Cardiac muscle cell (in vitro differentiated cells and primary cell): ENCODE measurements at places on chromosomes 2 and 18.

- no peak for DNase-seq
These were observed 738.3 kb upstream of the HS6ST1 start for GRCh38 chr2:129056959-129057317.

GRCh38 chr2:71712158-71712818, 258.9 kb downstream of the DYSF start:
- no peak for DNase-seq

GRCh38 chr2:162113776-162114168, 38.3 kb downstream of the GCG start:
- DNase-seq: peak; percentile 89

DNA sequence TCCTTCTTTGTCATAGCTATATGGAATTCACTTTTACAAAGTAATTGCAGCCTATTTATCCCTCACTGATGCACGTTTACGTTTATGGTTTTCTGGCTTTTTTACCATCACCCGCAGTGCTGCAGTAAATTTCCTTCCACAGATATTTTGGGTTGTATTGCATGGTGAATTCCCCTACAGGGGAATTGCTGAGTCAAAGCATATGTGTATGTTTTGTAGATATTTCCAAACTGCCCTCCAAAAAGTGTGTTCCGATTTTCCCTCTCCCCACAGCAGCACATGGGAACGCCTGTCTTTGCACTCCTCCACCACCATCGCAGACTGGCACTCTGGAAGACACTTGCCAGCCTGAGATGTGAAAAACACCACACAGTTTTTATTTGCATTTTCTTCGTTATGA, 80.6 kb upstream of the UXS1 start:
- no peak for DNase-seq

DNA sequence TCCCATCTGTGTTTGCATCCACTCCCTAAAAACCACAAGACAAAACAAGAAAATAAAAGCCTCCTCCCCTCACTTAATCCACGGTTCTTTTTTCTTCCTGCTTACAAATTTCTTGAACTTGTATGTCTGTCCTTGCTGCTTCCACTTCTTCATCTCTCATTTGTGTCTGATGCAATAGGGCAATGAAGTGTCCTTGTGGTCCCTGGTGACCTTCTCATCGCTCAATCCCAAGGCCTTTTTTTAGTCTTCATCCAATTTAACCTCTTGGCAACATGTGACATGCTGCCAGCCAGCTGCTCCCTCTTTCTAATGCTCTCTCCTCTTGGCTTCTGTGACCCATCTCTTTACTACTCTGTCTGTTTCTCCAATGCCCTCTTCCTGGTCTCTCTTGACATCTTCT, 87.6 kb downstream of the SEMA4F start:
- DNase-seq: no peak

DNA sequence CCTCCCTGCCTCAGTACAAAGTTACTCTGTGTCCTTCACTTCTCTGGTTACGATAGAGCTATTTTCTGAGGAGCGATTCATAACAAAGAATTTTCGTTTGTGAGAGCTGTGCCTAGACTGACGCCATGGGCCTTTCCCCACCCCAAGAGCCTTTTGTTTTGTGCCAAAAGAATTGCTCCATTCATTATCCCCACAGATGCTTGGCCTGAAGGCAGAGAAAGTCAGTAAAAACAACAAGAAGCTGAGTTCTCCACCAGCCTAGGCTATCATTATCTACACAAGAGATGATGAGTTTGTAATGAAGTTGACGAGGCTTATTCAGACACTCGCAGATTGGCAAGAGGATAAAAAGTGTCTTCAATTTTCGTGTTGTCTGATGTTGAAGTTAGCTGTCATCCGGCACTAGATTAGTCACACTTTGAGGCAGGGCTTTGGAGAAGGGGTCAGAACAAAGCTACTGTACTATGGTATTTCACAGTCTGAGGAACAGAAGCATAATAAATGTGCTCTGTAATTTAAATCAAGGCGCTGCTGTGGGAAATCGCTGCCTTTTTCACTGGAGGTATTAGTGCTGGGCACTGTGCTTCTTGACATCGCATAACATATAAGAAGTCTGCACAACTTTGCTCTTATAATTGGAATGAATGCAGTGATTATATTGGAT, 278.4 kb upstream of the FIGN start:
- DNase-seq: peak; percentile 33

DNA sequence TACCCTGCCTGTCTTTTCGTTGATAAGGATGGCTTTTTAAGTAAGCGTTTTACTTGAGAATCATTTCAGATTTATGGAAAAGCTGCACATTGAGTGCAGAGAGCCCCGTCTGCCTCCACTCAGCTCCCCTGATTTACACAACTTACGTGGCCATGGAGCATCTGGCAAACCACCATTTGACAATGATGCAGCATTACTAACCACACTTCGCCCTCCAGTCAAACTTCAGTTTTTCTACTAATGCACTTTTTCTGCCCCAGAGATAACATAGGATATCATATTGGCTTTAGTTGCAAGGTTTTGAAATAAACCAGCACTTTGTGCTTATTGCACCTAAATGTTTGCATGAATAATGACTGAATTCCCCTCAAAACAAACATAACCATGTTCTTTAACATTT, 165.1 kb upstream of the TPO start:
- no peak for DNase-seq
